ENCODE measurements at places on chromosomes 6 and 20. TPM values are rescaled to one million over a fixed set of nuclear protein-coding genes. Genes with fewer than 3 reads are reported as not detected.

MDN1 gene
- total RNA-seq, result 24.0 TPM

CDK5RAP1 gene
- total RNA-seq, result 15.3 TPM

PACSIN1 gene
- total RNA-seq, result not detected

ISM1 gene
- total RNA-seq, result 32.1 TPM
